Articular chondrocyte of knee joint (primary cell): ENCODE measurements at places on chromosomes 7 and 10. TPM values are rescaled to one million over a fixed set of nuclear protein-coding genes. Genes with fewer than 3 reads are reported as not detected.

The SLC13A1 gene
- total RNA-seq = not detected in 2 replicates

The OR6B1 gene
- not detected in 2 replicates for total RNA-seq

The TEX47 gene
- total RNA-seq = not detected in 2 replicates

The LIPM gene
- not detected in 2 replicates for total RNA-seq

The SFTPD gene
- total RNA-seq = 0.32 and 0.39 TPM in 2 replicates

The HKDC1 gene
- 0.13 and 0.54 TPM in 2 replicates for total RNA-seq

The CAV1 gene
- 259 and 374 TPM in 2 replicates for total RNA-seq

The BMPR1A gene
- total RNA-seq = 90.9 and 96.3 TPM in 2 replicates

The AGMO gene
- 0.32 and 0.52 TPM in 2 replicates for total RNA-seq

The OPALIN gene
- not detected in 2 replicates for total RNA-seq

The HTR7 gene
- under 0.01 and 0.11 TPM in 2 replicates for total RNA-seq

The WNT2 gene
- not detected in 2 replicates for total RNA-seq

The PLPP4 gene
- 0.13 and 0.43 TPM in 2 replicates for total RNA-seq

The SPAM1 gene
- total RNA-seq = not detected in 2 replicates

The ASIC3 gene
- total RNA-seq = 0.13 and 0.32 TPM in 2 replicates

The OR6V1 gene
- total RNA-seq = not detected in 2 replicates

The GPR158 gene
- total RNA-seq = 0.11 and 0.13 TPM in 2 replicates

The SPDYE3 gene
- total RNA-seq = not detected in 2 replicates

The ADRB1 gene
- not detected in 2 replicates for total RNA-seq

The GALNT17 gene
- under 0.01 and 0.26 TPM in 2 replicates for total RNA-seq
